ENCODE measurements at places on chromosomes 12 and 14. TPM values are rescaled to one million over a fixed set of nuclear protein-coding genes. Genes with fewer than 3 reads are reported as not detected.

The ZNF385A gene
- total RNA-seq = 0.42 TPM

The MMP17 gene
- 3.4 TPM for total RNA-seq

The IAPP gene
- not detected for total RNA-seq

The ZNF891 gene
- 0.11 TPM for total RNA-seq

The DACT1 gene
- total RNA-seq = 3.2 TPM

DNA sequence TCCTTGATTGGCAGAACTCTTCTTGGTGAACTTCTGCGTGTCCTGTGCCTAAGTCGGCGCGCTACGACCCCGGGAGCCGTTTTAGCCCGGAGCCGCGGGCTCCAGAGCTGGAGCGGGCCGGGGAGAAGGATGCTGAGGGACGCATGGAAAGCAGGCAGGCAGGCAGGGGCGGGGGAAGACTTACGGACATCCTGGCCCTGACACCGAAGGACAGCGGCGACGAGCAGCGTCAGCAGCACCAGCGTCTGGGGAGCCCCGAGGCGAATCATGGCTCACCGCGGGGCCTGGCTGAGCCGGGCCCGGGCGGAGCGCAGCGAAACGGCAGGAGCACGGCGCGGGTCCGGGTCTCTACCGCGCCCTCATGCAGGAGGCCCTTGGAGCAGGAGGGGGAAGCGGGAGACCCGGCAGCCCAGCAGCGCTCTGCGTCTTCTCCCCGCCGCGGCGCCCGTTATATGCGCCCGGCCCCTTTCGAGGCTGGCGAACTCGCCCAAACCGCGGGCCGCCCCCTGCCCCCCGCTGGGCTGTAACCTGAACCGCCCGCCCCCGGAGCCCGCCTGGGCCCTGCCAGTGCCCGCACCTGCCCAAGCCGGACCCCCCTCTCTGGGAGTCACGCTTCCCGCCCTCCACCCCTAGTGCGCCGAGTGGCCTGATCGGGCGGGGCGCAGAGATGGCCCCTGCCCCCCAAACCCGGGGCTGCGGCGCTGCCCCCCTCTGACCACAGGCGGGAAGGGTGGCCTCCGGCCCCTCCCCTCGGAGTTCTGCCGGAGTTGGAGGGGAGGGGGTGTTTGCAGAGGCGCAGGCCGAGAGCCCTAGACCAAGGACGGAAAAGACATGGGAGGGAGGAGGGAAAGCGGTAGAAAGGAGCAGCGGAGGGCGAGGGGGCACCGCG lies at the start of gene COL2A1:
Gene COL2A1, minus strand, starts transcription at position 424 of the 889 bp plus-strand sequence. Its CDS starts 155 bp downstream, at position 269.
- DNase-seq = peak; percentile 95

DNA sequence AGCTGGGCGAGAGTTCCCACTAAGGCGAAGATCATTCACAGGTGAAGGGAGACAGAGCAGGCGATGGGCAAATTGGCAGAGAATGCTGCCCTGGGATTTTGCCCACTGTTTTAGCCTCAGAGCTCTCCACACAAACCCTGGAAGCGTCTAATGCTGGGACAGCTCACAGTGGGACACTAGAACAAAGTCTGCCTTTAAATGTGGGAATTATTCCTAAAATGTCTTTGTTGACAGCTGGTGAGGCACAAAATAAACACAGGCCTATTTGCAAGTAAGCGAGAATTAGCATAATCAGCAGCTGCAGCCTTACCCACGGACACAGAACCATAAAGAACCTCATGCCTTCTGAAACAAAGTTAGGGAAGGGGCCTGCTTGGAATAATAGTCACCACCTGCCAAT lies 824.5 kb downstream of the AACS start:
- DNase-seq = no peak

DNA sequence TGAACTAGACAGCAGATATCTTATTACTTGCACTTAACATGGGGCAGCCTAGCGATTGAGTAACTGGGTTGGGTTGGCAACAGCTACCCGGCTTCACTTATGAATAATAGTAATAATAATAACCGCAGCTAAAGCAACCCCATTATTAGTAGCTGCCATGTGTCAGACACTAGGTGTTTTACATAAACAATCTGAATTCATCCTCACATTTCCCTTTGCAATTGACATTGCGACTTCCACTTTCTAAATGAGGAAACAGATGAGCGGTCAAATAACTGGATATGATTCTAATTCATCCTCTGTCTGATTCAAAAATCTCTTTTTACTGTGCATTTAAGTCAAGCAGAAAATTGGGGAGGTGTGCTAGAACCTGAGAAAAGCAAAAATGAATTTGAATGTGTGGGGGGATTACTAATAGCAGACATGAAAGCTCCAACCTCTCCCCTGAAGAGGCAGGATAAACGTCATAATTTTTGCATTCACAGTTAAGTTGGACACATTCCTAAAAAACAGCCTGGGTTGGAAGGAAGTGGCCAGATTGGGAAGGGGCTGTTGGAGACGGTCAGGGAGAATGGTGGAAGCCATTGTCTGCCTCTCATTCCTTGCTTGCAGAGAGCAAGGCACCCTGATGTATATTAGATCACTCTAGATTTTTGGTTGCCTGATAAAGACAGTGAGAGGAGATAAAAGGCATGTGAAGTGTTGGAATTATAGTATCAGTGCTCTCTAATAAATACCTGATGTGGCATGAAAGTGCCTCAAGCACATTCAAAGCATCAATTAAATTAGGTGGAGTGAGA lies 13.1 kb downstream of the EMP1 start:
- DNase-seq = no peak

DNA sequence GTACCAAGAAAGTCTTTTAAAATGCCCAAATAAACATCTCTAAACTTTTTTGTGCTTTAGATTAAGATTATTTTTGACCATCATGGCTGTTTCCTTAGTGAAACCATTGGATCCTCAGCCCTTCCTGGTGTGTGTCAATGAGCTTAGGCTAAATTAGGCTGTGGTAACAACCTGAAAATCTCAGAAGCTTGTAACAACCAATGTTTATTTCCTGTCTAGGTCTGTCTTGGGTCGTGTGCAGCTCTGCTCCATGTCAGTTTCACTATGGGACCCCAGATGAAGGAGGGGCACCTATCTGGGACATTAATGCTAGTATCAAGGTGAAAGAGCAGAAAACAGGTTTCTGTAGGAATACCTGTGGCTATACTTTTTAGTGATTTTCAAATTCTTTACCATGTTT lies 49.9 kb downstream of the KCNMB4 start:
- no peak for DNase-seq

DNA sequence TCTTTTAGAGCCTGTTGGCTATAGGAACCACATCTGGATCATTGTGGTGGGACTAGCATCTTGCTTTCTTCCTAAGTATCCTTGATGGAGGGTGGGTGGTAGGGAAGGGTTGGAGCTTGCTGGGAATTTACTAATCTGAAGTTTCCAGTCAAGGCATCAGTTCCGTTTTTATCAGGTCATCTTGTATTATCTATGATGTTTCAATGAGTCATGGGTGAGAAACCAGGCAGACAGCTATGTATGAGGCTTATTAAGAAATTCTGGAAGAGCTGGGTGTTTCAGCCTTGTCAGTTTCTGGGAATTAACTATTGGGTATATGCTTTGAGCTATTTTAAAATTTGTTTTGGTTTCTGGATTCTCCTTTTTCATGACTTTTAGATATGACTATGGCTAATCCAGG lies 11.3 kb downstream of the TSFM start:
- DNase-seq = no peak

DNA sequence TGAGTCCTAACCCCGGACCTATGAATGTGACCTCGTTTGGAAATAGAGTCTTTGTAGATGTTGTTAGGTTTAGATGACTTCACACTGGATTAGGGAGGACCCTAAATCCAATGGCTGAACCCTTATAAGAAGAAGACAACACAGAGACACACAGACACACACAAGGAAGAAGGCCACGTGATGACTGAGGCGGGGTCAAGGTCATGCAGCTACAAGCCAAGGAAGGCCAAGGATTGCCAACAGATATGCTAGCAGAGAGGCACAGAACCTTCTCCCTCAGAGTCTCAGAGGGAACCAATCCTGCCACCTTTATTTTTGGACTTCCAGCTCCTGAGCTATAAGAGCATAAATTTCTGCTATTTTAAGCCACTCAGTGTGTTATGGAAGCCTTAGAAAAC lies 31.8 kb downstream of the LTBP2 start:
- DNase-seq = no peak

DNA sequence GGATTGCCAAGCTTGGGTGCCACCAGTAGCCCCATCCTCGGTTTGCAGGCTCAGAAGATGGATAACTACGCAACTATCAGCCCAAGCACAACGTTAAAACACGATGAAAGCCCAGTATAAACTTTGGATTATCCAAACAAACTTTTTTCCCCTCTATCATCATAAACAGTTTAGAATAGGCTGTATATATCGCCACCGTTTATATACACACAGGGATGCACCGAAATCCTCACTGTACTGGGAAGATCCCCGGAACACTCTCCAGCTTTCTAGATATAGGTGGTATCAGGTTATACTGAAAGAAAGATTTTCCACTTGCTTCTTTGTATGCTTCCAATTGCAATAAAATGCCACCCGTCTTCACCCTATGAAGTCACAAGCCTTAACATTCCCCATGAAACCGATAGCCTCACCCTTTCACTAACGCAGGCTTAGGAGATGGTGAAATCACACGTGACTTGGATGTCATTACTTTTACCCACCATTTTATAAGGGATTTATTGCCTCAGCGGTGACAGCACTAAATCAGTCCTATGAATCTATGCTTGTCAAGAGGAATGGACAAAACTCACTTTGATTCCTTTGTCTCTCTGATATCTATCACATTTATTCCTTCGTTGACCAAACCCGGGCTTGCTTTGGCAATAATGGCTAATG lies 207.6 kb upstream of the FOXN3 start:
- DNase-seq = no peak

- DNase-seq = no peak
These were observed 247.4 kb downstream of the GALC start for GRCh38 chr14:87745507-87746118.

GRCh38 chr12:131005161-131006035 lies 51.7 kb downstream of the ADGRD1 start:
- DNase-seq = no peak
